ENCODE measurements at places on chromosomes 1 and 21. TPM values are rescaled to one million over a fixed set of nuclear protein-coding genes. Genes with fewer than 3 reads are reported as not detected.

Gene BSND
- total RNA-seq, result not detected

Gene C1QB
- total RNA-seq, result not detected

Gene GLUL
- 637 TPM for total RNA-seq

Gene CLDN17
- not detected for total RNA-seq

Gene CD84
- total RNA-seq, result not detected

Gene CRYAA
- not detected for total RNA-seq

Gene CDA
- 2.6 TPM for total RNA-seq

Gene OR2L2
- total RNA-seq, result under 0.01 TPM

Gene HSPA6
- 24.3 TPM for total RNA-seq

Gene CREG1
- total RNA-seq, result 88.4 TPM

Gene GBP6
- total RNA-seq, result 38.6 TPM

Gene ACTL8
- total RNA-seq, result not detected

Gene TRIM46
- 3.4 TPM for total RNA-seq

Gene ADCY10
- total RNA-seq, result not detected

Gene LCE1F
- total RNA-seq, result not detected

Gene NBPF4
- total RNA-seq, result 0.24 TPM

Gene PTGFRN
- 97.4 TPM for total RNA-seq

Gene FAM110D
- not detected for total RNA-seq

Gene SPRR5
- total RNA-seq, result not detected

Gene REN
- not detected for total RNA-seq

Gene MACO1
- 16.4 TPM for total RNA-seq

Gene PLPP3
- total RNA-seq, result 4.8 TPM

Gene KRTAP21-2
- total RNA-seq, result not detected

Gene CLDN14
- not detected for total RNA-seq

Gene CELA3A
- total RNA-seq, result not detected

Gene RAB7B
- 7.2 TPM for total RNA-seq

Gene FUBP1
- 99.5 TPM for total RNA-seq

Gene RPRD2
- total RNA-seq, result 5.5 TPM

Data from tracheal epithelial cell (primary cell).